ENCODE measurements at places on chromosomes 3 and 15.

DNA sequence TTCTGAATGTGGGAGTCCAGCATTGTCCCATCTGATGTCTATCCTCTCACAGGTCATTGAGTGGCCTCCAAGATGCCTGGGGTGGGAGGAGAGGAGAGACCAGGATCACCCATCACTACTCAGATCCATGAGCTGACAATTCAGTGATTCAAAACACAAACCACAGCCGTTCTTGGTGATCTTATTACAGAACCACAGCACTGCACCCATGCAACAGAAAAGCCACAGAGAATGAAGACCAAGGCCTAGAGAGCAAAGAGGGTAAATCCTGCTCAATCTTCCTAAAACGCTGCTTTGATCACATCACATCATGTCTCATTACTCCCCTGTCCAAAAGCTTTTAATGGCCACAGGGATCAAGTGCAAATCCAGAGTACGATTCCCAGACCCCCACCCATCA is 23.5 kb downstream of the ANP32A start:
- DNase-seq, result no peak

DNA sequence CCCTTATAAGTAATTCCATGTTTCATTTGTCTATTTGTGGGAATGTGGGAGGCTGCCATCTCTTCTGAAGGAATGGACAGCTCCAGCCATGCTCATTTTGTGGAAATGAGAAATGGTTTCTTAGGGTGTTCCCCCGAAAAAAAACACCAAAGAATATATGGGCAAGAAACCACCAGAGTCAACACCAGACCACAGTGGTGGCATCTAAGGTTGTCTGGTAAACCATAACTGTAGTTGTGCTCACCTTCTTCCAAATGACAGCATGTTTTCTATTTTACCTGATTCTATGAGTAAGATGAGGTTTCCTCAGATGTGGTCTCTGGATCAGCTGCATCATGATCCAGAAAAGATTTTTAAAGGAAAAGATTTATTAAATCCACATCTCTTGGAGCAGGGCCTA is 217.0 kb upstream of the C2CD4B start:
- DNase-seq, result no peak

- no peak for DNase-seq
Measured at GRCh38 chr15:71043373-71043772, 71.9 kb upstream of the THSD4 start.

DNA sequence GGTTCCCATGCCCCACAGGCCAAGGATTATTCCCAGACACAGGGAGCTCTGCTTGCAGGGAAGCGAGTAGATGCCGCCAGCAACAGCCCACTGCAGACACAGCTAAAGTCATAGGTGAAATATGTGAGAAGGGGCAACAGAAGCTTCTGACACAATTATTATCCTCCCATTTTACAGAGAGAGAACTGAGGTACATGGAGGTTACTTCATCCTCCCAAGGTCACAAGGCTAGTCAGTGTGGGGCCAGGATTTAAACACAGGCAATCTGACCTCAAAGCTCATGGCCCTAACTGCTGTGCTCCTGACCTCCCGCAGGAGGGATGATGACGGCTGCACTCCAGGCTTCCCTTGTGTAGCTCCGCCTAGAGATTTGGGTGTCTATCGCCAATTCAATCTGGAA is 15.7 kb upstream of the FSIP1 start:
- DNase-seq, result no peak

- no peak for DNase-seq
Measured at GRCh38 chr3:9422712-9423424, 25.5 kb downstream of the SETD5 start.

DNA sequence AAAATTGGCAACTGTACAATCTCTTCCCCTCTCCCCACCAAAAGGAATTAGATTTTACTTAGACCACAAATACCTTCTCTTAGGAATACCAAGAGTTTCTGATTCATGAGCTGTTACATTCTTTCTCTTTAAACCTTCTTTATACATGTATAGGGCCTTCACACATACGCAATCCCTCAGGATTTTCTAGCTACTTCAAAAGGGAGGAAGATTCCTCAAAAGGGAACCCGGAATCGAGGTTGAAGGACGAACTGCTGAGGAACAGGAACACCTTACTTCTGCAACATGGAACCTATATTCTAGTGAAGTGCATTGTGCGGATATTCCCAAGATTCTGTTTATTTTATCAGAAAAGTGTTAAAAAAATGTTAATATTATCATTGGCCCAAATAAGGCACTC is 52.3 kb downstream of the GABRB3 start:
- DNase-seq, result no peak
